ENCODE measurements at places on chromosomes 2 and 18.

DNA sequence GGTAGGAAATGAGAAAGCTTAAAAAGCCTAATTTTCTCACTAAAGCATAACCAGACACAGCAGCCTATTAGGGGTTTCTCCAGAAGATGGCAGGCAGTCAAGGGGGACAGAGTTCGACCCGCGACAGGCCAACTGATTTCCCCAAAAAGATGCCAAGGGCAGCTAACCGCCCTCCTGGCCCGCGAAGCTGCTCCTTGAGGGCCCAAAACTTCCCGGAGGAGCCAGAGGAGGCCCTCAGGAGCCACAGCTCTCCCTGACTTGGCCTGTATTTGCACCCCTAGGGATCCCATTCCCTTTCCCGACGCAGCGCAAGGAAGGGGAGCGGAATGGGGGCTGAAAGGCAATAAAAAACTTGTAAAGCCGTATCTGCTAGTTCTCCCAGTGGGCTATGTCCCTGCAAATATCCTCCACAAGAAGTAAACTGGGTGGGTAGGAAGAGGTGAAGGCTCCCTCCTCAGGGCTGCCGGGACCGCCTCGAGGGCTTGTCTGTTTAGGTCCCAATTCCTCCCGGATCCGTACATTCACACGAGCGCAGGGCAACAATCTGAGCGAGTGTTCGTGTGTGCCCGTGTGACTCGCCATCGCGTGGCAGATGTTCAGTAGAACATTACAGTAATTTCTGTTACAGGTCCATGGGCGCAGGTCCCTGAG is 756 bp upstream of the NAGK start:
- no peak for DNase-seq

DNA sequence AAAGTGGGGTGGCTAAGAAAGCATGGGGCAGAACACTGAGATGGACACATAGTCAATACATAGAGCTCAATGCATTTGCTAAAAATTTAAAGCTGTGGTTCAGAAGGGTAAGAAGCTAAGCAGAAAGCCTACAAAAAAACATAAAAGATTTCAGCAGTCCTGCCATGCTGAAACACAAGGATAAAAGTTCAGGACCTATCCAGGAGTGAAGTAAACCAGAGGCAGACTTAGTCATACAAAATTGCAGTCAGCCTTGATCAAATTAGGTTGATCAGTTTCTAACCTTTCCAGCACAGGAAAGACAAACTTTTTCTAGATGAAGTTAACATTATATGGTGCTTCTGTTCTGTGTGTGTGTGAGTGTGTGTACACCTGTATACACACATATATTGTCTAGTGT is 120.8 kb upstream of the RBMS1 start:
- DNase-seq, result no peak

- no peak for DNase-seq
Measured at GRCh38 chr18:23883277-23883790, 131.2 kb upstream of the TTC39C start.

- no peak for DNase-seq
Measured at GRCh38 chr2:208983486-208983885, 440.4 kb upstream of the MAP2 start.

GRCh38 chr18:62957885-62958472 is 242.6 kb downstream of the PHLPP1 start:
- DNase-seq, result no peak

DNA sequence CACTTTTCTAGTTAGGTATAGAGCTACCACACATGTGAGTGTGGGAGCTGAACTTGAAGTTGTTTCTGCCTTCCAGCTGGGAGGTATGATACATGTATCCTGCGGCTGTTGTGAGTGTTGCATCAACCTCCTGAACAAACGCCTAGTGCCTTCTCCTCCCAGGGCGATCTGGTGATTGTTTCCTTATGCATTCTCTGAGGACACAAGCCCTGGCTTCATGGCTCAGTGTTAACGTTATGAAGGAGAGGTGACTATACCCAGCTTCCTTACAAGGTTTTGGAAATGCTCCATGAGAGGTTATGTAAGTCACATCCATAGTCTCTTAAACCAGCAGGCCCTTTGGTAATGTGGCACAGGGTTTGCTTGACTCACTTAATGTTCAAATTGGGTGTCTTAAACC is 64.9 kb downstream of the SPRED2 start:
- DNase-seq, result no peak

DNA sequence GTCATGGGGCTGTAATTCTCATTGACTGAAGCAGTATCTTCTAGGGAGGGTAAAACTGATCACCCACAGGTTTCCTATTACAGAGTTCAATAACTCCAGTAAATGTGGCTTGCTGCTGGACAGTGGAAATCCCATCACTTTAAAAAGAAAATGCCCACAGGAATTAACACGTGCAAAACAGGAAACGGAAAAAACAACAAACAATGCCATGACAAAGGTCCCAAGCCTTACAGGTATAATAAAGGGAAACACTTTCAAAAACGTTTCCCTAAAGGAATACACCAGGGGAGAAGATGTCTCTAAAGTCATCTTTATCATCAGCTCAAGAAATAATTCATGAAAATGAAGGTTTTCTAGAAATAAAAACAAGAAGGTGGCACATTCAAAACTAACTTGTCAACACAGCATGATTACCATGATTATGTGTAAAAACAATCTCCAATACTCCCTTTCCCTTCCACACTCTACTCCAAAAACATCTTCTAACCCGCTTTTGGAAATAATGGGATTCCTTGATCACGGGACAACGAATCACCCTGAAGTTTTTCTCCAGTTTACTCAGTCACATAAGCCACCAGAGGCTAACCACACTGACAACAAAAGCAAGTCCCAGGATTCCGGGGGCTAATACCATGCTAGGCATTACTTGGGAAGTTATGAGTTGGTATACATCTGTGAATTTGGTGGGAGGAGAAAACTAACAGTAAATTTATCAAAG is 167.9 kb downstream of the TCF4 start:
- no peak for DNase-seq

DNA sequence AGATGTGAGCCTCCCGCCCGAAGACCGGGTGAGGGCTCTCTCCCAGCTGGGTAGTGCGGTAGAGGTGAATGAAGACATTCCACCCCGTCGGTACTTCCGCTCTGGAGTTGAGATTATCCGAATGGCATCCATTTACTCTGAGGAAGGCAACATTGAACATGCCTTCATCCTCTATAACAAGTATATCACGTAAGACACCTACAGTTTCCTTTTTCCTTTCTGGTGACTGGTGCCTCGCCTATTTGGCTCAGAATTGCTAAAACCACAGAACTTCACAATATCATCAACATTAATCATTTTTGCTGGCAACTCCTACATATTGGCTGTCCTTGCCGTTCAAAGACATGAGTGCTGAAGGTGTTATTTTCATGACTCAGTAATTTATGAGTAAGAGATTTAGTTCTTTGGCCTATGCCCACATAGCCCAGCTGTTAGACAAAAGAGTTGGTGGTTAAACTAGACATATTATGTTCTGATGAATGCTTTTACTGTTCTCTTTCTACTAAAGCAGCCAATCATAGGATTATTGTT is 2.2 kb downstream of the STAMBP start:
- no peak for DNase-seq

DNA sequence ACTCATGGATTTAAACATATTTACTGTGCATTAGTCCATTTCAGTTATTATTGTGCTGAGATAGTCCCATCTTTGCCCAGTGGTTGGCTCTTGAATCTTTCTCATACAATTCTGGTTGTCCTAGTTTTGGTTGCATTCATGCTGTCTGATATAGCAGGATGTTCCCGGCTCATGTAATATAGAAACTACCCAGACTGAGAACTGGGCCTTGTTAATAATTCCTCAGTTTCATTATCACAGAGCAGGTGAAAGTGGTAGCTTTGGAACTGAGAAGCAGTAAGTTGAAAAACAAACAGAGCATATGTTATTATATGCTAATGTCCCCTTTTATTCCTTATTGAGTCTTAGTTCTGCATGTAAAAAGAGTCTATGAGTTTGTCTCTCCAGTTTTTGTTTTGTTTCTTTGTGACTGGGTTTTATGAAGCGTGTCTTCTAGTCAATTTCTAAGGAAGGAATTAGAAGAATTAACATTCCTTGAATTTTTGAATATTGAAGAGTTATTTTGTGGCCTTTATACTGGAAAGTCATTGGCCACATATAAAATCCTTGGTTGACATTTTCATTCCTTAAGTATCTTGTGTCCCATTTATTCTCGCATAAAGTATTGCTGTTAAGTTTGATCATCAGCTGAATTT is 43.3 kb downstream of the EIF5B start:
- no peak for DNase-seq

GRCh38 chr2:143420313-143420712 is 291.1 kb downstream of the ARHGAP15 start:
- no peak for DNase-seq

- peak; percentile 39 for DNase-seq
Measured at GRCh38 chr2:238963161-238963970, 115.5 kb downstream of the TWIST2 start.

- DNase-seq, result no peak
Measured at GRCh38 chr2:1916881-1917280, 172.6 kb upstream of the PXDN start.

- no peak for DNase-seq
Measured at GRCh38 chr18:75221897-75222296, 11.3 kb downstream of the TSHZ1 start.

DNA sequence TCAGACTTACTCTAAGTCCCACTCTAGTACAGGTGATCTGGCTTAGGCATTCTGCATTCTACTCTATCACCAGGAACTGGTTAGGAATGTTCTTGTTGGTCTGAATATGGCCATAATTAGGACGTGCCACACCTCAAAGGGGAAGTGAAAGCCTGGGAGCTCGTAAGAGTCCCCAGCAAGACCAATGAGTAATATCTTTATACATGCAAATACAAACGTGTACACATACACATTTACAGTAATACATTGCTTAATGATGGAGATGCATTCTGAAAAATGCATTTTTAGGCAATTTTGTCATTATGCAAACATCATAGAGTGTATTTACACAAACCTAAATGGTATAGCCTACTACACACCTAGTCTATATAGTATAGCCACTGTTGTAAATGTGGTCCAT is 19.5 kb upstream of the ERCC3 start:
- DNase-seq, result no peak

GRCh38 chr2:25829377-25829704 is 48.9 kb downstream of the ASXL2 start:
- DNase-seq, result no peak

DNA sequence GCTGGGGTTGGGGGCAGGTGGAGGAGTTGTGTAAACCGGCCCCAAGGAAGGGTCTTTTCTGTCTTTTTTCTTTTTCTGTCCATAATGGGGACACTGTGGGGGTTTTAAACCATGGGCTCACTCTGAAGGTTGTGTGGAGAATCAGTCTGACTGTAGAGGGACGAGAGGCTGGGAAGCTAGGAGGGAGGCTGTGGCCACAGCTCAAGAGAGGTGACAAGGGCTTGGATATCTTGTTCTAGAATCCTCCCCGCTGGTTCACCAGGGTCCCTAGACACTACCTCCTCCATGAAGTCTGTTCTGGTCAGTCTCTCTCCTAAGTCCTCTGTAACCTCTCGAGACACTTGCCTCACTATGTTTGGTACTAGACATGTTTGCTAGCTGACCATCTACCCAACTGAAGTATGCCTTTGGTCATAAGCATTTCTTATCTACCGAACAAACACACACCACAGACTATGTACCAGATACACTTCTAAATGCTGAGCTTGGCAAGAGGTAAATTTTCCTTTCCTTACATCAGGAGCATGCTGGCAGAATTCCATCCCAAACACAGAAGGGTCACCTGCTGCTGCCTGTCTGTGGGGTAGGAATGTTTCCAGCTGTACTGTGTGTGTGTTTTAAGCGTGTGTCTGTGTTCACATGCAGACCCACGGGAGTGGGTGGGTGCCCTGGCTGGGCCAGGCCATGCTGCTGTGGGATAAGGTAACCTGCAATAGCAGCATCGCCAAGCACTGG is 69.6 kb upstream of the MGAT4A start:
- no peak for DNase-seq

- DNase-seq, result no peak
Measured at GRCh38 chr2:29223257-29223656, 108.0 kb downstream of the CLIP4 start.

DNA sequence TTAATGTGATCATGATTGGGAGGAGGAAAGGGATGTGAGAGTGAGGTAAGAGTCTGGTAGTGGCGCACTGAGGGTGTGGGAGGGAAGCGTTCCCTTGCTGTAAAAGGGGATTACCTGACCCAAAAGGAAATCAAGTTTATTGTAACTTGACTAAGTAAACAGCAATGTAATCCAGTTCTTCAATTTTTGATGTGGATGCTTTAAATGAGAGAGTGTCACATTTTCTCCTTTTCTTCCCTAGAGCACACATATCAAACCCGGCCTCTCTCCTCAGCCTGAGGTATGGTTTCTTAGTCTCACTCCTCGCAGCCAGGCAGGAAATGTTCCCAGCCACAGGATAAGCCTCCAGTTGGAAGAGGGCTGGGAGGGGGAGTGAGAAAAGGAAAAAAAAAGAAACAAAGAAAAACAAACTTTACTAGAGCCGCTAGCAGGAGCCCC is 688 bp upstream of the ARHGAP28 start:
- DNase-seq, result no peak

DNA sequence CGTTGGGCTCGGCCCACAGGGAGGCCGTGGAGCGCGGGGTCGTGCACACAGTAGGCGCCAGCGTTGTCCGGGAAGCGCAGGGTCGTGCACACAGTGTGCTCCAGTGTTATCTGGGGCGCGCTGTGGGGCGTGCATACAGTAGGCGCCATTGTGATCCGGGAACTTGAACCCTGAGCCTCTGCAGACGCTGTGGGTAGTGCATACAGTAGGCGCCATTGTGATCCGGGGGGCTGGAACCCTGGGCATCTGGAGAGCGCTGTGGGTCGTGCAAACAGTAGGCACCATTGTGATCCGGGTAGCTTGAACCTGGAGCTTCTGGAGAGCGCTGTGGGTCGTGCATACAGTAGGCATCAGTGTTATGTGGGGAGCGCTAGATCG is 793 bp downstream of the ZNF236 start:
- DNase-seq, result no peak

- DNase-seq, result no peak
Measured at GRCh38 chr2:222298001-222298310, 842 bp downstream of the PAX3 start.

DNA sequence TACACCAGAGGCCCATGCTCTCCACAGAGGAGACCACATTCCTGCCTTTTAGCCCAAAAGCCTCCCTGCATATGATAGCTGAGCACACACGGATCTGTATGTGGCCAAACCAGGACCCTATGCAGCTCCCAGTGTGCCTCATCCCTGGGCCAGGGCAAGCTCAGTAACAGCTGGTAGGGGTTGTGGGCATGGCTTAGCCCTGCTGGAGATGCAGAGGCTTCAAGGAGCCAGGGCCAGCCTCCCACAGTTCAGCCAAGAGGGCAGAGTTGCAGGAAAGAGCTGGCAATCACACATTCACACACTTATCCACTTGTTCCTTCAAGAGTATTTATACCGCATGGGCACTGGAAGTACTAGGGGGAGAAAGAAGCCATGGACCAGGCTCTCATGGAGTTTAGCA is 1.6 kb upstream of the LIMS2 start:
- no peak for DNase-seq

GRCh38 chr18:46718501-46719341 is 38.1 kb downstream of the ST8SIA5 start:
- no peak for DNase-seq
